ENCODE measurements at places on chromosomes 12 and 14.
A peak's percentile ranks its signal among the peaks of the same experiment; 100 is the strongest.

DNA sequence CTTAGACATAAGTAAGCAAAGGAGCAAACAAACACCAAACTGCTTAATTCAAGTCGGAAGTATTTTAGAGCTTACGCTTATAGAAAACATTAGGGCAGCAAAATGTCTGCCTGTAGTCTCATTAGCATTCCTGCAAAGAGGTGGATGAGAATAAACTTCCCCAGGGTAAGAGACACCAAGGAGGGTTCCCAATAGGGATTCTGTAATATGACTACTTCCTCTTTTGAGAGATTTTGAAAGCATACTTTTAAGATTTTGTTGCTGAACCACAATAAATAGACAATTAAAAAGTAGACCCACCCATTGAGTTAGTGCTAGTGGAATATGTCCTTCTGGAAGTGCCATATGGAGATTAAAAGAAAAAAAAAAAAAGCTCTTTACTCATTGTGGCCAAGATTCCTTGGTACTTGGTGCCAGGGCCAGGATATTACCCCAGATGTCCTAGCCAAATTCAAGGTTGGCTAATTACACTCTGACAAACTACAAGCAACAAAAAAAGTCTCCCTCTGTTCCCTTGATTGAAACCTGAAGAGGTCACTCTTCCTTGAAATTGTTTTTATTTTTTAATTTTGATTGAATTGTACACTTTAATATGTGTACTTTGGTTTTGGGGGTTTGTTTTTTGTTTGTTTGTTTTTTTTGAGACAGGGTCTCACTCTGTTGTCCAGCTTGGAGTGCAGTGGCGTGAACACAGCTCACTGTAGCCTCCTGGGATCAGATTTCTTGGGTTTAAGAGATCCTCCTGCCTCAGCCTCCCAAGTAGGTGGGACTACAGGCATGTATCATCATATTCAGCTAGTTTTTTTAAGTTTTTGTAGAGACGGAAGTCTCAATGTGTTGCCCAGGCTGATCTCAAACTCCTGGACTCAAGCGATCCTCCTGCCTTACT is 8.7 kb downstream of the CLIP1 start:
- DNase-seq: no peak

DNA sequence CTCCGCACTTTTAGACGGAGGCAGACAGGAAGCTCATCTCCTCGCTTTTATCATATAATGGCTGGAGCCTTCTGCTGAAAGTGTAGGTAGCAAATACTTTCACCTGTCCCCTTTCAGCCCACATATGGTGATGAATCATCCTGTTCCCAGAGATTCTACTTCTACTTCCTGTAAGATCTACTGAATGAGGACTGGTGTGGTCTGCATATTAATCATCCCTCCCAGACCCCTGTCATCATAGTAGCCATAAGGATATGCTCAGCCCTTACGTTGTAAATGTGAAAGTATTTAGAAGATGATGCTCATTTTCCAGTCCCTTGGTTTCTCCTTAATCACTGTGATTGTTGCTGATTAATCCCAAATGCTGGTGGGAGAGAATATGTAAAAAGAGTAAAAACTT is 268.2 kb upstream of the GRIP1 start:
- DNase-seq: peak; percentile 14

GRCh38 chr12:75323663-75324062 is 6.5 kb downstream of the CAPS2 start:
- DNase-seq: peak; percentile 4

DNA sequence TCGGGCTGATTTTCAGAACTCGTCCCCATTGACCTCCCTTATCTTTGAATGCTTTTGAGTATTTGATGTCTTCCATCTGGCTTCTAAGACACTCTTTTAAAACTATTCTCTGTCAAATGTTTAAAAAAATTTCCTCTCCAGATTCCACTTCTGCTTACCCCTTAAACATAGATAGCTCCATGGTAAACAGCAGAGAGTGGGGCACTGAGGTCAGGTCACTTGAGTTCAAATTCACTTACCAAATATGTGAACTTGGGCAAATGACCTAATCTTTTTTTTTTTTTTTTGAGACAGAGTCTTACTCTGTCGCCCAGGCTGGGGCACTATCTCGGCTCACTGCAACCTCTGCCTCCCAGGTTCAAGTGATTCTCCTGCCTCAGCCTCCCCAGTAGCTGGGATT is 126.8 kb upstream of the CPSF6 start:
- no peak for DNase-seq

GRCh38 chr12:85076688-85077430 is 40.7 kb downstream of the LRRIQ1 start:
- peak; percentile 87 for DNase-seq

DNA sequence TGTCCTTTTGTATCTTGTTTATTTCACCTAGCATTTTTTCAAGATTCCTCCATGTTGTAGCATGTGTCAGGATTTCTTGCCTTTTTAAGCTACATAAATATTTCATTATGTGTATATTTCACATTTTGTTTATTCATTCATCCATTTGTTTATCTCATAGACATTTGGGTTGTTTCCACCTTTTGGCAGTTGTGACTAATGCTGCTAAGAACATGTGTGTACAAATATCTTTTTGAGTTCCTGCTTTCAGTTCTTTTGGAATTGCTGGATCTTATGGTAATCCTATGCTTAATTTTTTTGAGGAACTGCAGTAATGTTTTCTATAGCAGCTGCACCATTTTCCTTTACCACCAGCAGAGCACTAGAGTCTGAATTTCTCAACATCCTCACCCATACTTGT is 62.4 kb downstream of the SCN8A start:
- no peak for DNase-seq

DNA sequence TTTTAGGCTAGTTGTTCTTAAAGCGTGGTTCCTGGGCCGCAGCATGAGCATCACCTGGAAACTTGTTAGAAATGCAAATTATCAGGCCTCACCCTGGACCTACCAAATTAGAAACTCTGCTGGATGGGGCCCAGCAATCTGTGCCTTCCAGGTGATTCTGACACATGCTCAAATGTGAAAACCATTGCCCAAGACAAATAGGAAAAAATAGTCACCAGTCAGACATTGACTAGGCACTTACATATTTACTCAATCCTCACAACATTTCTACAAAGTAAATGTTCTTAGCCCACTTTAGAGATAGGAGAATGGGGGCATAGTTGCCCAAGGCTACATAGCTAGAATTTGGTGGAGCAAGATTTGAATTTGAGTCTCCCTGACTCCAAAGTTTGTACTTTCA is 3.3 kb downstream of the CELA1 start:
- no peak for DNase-seq

- DNase-seq: no peak
These were observed 179.2 kb upstream of the C14orf180 start for GRCh38 chr14:104400355-104400754.

DNA sequence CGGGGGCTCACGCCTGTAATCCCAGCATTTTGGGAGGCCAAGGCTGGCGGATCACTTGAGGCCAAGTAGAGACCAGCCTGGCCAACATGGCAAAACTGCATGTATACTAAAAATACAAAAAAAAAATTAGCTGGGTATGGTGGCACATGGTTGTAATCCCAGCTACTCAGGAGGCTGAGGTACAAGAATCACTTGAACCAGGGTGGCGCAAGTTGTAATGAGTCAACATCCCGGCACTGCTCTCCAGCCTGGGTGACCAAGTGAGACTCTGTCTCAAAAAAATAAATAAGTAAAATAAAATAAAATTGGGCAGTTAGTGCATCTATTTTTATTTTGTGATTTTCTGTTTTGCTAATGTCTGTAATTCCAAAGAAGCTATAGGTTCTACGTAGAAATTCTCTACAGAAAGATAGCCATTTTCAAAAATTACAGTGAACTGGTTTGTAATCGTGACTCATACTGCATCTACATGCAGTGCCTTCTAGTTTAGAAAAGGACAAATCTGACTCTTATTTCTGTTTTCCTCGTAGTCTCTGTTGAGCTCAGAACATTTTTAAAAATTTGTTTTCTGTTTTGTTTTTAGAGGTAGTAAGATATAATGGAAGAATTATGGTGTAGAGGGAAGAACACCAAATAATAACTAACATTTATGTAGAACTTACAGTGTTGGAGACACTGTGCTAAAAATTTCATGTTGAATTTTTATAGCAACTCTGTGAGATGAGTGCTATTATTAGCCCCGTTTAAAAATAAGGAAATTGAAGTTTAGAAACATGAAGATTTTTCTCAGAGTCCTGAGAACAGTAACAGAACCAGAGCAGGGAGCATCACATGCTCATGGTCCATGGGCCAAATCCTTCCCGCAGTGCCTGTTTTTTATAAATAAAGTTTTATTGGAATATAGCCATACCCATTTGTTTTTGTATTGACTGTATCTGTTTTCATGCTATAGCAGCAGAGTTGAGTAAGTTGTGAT is 201.2 kb downstream of the SYNE2 start:
- DNase-seq: no peak

GRCh38 chr14:58717211-58717610 is 79.4 kb downstream of the DACT1 start:
- DNase-seq: no peak

DNA sequence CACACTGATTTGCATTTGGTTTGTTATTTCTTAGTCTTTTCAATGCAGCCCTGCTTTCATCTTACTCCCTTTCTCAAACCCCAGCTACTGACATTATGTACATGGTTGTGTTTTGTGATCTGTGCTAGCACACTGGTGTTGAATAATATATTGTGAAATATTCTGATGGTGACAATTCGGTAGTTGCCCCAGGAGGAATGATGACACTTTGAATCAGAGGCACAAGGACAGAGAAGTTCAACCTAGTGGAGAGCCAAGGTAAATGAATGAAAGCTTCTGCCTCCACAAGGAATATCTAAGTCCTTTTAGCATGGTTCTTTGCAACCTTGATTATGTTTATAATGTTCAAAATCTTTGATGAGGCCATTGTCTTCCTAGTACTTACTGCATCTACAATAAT is 159.9 kb downstream of the PDE3A start:
- no peak for DNase-seq

DNA sequence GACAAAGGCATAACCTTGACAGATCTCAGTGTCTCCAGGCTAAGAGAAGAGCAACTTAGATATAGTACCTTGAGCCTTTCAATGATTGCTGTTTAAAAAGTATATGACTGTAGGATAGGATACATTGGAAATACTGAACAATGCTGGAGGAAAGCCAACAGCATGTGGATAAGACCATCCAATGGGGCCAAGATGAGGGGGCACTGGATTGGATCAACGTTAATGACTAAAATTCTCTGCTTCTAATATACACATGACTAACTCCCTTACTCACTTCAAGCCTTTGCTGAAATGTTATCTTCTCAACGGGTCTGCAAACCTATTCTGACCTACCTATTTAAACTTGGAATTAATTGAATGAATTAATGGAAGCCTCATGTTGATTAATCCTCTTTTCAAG is 354.9 kb downstream of the RAD51B start:
- peak; percentile 27 for DNase-seq

- DNase-seq: peak; percentile 38
These were observed 88.8 kb downstream of the GALNT8 start for GRCh38 chr12:4809013-4809448.

DNA sequence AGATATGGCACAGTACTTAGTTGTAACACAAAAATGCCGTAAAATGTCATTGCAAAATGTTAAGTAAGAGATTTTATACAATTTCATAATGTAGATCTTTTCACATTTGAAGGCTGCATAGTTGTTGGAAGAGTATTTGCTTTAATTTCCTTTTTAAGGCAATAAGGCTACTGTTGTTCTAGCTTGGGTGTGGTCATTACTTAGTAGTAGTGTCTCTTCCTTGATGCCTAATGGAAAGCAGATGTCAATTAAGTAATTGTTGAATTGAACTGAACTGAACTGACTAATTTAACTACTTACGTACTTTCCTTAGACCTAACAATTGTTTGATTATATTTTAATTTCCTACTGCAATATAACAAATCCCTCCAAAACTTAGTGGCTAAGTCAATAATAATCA is 181.7 kb downstream of the FLRT2 start:
- DNase-seq: no peak

DNA sequence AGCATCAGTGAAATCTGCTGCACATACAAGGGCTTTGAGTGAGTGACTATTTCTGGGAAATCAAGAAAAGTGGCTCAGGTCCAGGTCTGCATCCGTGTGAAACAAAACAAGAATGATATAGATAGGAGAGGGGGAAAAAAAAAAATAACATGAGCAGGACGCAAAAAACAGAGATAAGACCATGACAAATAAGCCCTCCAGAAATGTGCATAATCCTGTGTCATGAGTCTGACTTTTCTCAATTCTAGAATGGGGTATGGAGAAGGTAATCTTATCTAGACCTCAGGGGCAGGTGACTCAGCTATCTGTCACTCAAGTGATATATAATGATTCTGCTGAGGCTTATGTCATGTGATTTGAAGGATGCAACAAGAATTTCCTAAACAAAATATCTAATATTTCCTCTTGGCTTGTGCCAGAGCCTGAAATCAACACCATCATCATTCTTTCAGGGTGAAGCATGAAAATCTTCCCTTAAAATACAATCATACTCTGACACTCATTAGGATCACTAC is 250.0 kb downstream of the PHLDA1 start:
- DNase-seq: peak; percentile 81

DNA sequence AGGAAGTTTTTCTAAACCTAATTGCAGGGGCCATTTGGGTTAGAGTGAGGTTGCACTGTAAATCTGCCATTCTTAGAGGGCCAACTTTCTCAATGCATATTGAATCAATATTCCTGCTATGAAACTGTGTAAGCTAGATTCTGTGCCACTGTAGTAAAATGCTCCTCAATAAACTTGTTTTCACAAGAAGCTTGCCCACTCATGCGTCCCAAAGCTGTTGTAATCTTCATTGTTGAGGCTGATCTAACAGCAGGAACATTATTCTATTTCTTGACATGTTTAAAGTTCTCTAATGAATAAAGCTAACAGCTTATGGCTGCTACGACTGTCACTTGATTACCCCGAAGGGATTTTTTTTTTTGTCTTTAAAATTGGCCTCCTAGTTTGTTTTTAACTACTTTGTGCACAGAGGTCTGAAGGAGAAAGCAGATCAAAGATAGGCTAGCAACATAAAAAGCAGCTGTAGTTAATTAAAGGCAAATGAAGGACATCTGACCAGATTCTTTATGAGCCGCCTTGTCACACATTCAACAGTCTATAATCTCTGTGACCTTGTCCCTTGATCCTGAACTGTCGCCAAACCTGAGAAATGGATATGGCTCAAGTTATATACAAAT is 243.7 kb downstream of the PAX9 start:
- DNase-seq: no peak

GRCh38 chr14:92464716-92465115 is 48.9 kb upstream of the RIN3 start:
- DNase-seq: no peak

GRCh38 chr12:42590330-42590934 is 886 bp upstream of the PRICKLE1 start:
- DNase-seq: no peak

- no peak for DNase-seq
These were observed 34.3 kb upstream of the LHX5 start for GRCh38 chr12:113505941-113506340.
